ENCODE measurements at places on chromosomes 1 and 21.

DNA sequence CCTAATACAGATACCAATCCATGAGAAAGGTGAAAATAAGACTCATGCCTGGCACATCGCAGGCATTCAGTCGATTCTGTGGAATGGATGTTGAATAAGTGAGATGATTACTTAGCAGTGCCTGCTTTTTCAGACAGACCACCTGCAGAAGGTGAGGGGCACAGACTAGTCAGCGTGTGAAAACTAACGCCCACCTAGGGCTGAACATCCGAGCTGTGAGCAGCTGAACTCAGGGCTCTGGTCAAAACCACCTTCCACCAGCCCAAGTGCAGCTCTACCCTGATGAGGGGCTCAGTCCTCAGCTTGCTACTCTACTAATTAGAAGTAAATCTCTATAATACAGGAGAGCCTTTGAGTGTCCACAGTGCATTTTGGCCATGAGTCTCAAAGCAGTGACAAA is 32.5 kb downstream of the LMX1A start:
- no peak for DNase-seq

GRCh38 chr1:71311376-71311775 is 230.5 kb upstream of the ZRANB2 start:
- DNase-seq: no peak

DNA sequence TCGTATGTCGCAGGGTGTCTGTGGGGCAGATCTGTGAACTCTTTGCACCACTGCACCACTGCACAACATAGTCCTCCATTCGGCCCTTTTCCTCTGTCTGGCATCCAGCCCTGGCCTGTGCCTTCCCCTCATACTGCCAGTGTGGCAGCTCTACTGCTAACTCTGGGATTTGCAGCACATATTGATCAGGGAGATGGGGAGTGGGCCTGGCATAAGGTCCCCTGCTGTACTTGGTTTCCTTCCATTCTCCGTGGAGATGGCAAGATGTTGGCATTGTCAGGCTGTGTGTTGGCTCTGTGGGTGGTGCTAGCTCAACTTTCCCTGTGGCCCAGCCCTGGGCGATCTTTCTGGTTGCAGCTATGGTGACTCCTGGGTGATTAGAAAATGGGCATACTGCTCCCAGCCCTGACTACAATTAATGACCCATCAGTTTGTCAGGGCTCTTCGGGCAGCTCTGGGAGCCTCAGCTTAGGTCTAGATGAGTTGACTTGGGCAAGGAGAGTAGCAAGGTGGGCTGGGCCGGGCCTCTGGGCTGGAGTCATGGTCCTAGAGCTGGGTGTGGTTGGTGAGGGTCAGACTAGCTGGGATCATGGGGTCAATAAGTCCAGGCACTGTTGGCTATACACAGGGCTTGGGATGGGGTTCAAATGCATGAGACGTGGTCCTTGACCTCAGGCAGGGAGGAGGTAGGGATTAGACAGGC is 11.4 kb downstream of the PTPRU start:
- no peak for DNase-seq

- no peak for DNase-seq
Measured at GRCh38 chr1:3275471-3276340, 178.8 kb upstream of the ARHGEF16 start.

DNA sequence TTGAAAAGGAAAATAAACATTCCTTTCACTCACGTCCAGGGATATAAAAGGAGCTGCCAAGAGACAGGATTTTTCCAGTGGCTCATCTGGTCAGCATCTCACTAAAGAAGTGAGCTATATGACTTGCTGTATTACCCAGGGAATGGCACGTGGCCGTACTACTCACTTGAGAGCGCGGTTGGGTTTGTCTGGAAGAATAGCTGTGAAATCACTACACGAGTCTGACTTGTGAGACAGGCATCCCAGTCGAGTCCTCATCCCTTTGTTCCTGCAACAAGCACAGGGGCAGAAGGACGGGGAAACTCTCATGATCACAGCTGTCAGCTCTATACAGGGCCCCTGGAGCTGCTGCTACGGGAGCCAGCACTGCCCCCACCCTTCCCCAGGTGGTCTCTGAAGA is 17.7 kb downstream of the RGS8 start:
- DNase-seq: no peak

DNA sequence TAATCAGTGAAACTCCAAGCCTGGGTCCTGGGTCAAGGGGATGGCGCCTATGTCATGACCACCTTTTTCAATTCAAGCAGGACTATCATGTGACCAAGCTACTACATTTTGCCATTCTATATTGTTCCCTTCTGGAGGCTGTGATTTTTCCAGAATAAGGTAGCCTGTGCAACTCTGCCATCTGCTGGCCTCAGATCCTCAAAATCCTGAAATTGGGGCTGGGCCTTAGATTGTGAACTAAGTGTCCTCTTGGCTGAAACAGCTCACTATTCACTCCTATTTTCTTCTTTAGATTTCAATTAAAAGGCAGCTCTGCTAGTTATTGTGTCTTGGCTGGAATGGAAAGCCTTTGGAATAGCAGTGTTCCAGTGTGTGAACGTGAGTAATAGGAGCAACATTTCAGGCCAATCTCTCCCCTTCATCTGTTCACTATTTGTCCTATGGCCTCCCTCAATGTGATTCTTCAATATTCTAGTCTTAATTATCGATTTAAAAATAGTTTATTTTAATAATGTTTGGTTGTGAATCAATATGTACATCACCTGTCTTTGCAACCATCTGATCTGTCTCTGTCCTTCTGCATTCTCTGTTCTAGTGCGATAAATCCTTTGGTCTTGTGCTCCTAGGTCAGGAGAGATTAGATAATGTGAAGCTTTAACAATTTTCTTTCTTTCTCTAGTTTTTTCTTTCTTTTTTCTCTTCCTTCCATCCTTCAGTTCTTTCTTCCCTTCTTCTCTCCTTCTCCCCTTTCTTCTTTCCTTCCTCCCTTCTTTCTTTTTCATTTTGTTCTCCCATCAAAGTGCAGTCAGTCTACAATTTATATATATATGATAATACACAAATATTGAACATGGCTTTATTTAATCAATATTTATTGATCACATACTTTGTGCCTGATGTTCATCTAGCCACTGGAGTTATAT is 69.8 kb downstream of the CR1 start:
- peak; percentile 32 for DNase-seq

- DNase-seq: no peak
Measured at GRCh38 chr1:232596666-232597303, 33.1 kb downstream of the SIPA1L2 start.

- DNase-seq: no peak
Measured at GRCh38 chr21:31186916-31187315, 148.6 kb upstream of the KRTAP19-8 start.

- no peak for DNase-seq
Measured at GRCh38 chr1:18927654-18928272, 25.4 kb upstream of the ALDH4A1 start.

GRCh38 chr1:42431514-42431913 is 24.3 kb downstream of the ZMYND12 start:
- no peak for DNase-seq

GRCh38 chr1:160879056-160879455 is 5.9 kb downstream of the ITLN1 start:
- no peak for DNase-seq

DNA sequence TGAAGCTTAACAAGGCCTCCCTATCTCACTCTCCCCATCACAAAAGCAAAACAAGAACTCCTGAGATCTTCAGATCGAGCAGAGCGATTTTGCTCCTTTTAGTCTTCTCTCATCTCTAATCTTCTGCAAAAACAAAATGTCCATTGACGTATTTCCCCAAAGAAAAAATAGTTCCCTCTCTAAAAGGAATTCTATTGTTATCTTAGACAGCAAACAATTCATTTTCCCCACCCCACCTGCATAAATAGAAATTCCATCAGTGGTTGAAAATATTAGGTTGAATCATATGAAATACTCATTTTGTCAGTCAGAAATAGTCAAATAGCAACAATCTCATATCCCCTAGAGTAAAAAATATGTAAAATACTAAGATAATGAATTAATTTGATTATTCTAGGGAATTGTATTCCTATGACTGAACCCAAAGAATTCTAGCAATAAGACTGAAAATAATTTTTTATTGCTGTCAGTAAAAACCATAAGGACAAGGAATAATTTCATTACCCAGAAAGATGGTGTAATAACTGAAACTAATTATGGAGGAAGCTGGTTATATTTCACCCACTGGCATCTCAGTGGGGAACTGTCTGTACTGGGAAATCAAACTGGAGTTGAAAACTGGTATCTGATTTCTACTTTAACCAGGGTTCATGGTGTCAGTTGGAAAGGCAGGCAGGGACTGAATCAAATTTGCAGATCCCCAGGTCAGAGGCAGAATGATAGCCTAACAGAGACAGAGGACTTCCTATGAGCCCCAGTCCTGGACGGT is 51.3 kb downstream of the RHOU start:
- no peak for DNase-seq

DNA sequence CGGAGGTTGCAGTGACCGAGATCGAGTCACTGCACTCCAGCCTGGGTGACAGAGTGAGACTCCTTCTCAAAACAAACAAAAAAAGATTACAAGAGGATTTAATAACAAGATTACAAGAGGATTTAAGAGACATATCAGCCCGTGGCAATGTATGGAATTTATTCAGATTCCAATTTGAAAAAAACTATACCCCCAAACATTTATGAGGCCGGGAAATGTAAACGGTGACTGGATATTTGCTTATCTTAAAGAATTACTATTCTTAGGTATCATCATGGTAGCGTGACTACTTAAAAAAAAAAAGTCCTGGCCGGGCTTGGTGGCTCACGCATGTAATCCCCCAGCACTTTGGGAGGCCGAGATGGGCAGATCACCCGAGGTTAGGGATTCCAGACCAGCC is 21.2 kb upstream of the ELK4 start:
- no peak for DNase-seq

GRCh38 chr1:35660581-35661473 is 19.5 kb upstream of the PSMB2 start:
- DNase-seq: no peak

- no peak for DNase-seq
Measured at GRCh38 chr1:77021732-77022131, 154.5 kb downstream of the ST6GALNAC5 start.

DNA sequence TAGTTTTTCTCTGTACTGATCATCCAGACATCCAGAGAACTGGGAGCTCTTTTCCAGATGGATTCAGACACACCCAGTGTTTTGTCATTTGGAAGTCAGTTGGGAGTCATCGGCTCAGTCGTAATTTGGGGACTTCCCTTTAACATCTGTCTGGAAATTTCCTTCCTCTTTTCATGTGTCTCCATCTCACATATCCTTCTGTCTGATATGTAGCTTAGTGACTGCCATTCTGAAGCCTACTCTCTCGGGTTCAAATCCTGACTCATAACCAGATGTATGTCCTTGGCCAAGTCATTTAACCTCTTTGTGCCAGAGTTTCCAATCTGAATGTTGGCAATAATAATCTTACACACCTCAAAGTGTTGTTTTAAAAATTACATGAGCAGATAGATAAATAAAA is 3.0 kb downstream of the MORC3 start:
- DNase-seq: peak; percentile 32

DNA sequence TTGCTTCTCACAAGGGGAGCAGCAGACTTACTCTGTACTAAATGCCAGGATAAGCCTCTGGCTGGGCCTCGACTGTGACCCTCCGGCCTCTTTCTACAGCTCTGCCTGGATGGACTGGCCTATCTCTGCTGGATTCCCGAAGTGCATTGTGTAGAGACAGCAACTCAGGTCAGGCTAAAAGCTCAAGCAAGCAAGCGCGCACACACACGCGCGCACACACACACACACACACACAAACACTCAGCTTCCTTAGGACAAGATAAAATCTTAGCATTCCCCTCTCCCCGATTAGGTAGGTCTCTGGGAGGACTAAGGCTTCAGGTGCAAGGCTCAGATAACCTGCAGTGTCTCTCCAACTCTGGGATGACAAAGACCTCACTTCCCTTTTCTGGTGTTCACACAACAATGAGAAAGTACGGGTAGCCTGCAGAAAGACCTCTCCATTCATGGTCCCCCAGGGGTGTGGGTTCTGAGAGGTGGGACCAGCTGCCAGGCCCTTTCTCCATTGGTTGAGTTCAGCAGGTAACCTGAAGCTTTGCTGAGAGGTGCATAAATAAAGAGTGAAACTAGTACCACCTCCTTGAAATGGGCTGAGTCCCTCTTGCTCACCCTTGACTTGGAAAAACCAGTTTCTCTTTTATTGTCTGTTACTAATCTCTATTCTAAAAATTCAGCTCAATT is 155.1 kb upstream of the CAMK1G start:
- no peak for DNase-seq

GRCh38 chr1:156346636-156347035 is 8.3 kb downstream of the TSACC start:
- DNase-seq: no peak

DNA sequence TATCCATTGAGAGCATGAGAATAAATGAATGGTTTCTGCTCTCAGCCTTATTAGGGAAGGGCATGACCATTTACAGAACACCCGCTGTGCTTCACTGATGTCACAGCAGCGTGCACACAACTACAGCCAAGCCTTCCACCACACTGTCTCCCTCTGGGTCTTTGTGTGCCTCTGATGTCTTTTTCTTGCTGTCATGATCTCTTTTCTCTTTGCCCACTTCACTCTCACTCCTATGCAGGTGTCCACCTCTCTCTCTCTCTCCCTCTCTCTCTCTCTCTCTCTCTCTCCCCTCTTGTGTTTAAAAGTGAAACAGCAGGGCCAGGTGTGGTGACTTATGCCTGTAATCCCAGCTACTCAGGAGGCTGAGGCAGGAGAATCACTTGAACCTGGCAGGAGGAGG is 232.5 kb upstream of the JUN start:
- DNase-seq: no peak
